Type B pancreatic cell (in vitro differentiated cells): ENCODE measurements at places on chromosomes 12 and 14. TPM values are rescaled to one million over a fixed set of nuclear protein-coding genes. Genes with fewer than 3 reads are reported as not detected.

DNA sequence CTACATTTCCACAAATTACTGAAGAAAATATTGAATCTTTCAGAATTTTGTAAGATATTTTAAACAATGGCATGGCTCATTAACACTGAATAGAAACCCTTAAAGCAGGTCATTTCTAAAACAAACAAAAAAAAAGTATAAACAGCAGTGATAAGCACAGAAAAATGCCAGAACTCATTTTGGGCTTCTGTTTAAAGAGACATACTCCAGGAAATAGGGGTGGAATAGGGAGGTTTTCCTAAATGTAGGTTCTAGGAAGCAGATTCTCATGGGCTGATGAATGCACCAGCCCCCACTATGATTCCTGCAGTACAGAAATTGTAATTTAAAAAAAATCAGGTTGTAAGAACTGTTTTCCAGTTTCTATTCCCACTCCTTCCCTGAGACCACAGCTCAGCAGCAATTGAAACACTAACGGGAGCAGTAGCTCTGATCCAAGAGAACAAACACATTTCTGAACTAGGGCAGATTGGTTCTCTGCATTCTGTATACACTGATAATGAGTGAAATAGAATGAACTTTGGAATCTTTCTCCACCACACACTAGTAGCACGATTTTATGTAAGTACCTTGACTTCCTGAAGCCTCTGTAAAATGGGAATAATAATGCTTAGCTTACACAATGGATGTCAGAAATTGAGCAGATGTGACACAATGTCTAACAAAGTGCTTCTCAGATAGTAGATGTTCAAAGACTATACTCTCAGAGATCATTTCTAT lies 115.6 kb upstream of the TMTC1 start:
- no peak for DNase-seq
- H3K36me3 ChIP-seq = no peaks in the 10 kb centered on the region
- H3K27me3 ChIP-seq = no peaks in the 10 kb centered on the region
- no peak overlapping the region for H3K4me3 ChIP-seq

- no peak overlapping the region for H3K27ac ChIP-seq
- H3K4me1 ChIP-seq = no peaks in the 10 kb centered on the region
- no peak for DNase-seq
- H3K4me3 ChIP-seq = no peak overlapping the region
- H3K36me3 ChIP-seq = no peaks in the 10 kb centered on the region
Observed at GRCh38 chr12:125538401-125539199, 473.4 kb downstream of the AACS start.

GRCh38 chr14:73463411-73463810 lies 5.1 kb upstream of the NUMB start:
- H3K27me3 ChIP-seq = no peaks in the 10 kb centered on the region
- no peak for DNase-seq
- H3K4me3 ChIP-seq = no peak overlapping the region
- H3K36me3 ChIP-seq = no peaks in the 10 kb centered on the region

DNA sequence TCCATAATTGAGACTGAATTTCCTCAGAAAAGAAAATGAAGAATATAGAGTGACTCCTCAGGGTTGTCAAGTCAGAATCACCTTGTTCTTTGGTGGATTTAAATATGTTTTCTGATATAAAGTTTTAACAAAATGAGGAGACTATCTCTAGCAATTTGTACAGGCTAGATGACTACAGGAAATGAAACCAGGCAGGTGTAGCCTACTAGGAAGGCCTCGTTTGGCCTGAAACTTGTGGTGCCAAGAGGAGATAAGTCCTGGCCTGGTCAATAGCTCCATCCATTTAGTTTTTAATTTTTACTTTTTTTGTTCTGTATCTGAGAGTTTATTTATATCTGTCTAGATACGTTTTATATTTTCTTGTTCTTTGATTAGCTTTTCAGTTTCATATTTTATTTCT lies 41.5 kb downstream of the SNAPC1 start:
- H3K27ac ChIP-seq = no peak overlapping the region
- H3K27me3 ChIP-seq = peaks cover 9% of the 10 kb centered on the region
- no peaks in the 10 kb centered on the region for H3K36me3 ChIP-seq

The LTBR gene
- total RNA-seq = 18.5 and 98.5 TPM in 2 replicates

DNA sequence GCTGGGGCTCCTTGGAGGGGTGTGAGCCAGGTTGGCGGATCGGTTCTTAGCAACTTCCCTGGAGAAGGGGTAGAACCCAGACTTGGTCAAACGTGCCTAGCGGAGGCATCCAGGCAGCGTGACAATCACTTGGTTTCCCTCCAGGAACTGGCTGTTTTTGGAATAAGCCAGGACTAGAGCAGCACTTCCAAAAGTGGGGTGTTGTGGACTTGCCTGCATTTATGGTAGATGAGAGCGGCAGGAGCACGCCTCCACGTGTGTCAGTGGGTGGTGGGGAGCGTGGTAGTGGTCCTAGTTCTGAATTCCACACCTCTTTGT lies 2.8 kb downstream of the PRMT8 start:
- H3K36me3 ChIP-seq = no peaks in the 10 kb centered on the region
- peak overlapping the region; percentile 79 for H3K4me3 ChIP-seq
- H3K27ac ChIP-seq = no peak overlapping the region
- peaks cover 93% of the 10 kb centered on the region for H3K27me3 ChIP-seq

DNA sequence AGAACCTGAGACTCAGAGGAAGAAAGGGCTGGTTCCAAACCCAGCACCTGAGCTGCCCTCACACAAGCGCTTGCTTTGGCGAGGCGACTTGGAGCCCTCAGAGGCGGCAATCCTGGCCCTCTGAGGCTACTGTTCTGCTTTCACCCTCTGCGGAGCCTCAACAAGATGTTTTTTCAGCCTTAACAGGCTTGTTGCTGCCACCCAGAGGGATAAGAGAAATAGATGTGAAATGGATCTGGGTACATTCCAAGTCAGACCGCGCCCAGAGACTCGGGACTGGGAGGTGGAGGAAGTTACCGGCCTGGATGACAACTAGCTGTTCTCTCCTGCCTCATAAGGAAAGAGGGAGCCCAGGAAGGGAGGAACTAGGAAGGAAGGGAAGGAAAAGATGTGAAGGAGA lies 89.6 kb downstream of the TTC7B start:
- H3K27ac ChIP-seq = peak overlapping the region; percentile 94
- peaks cover 11% of the 10 kb centered on the region for H3K4me1 ChIP-seq

DNA sequence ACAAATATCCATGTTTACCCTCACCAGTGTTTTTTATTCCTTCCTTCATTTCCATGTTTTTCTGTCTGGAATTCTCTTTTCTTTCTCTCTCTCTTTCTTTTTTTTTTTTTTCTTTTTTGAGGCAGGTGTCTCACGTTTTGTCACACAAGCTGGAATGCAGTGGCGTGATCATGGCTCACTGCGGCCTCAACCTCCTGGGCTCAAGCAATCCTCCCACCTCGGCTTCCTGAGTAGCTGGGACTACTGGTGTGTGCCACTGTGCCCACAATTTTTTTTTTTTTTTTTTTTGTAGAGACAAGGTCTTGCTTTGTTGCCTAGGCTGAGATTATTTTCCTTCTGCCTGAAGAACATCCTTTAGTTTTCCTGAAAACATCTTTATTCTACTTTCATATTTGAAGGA lies 15.0 kb upstream of the AMIGO2 start:
- H3K4me3 ChIP-seq = no peak overlapping the region
- no peak overlapping the region for H3K27ac ChIP-seq
- no peak for DNase-seq

The FLRT2 gene
- total RNA-seq = 30.3 and 127 TPM in 2 replicates

GRCh38 chr12:116996621-116997020 lies 85.9 kb downstream of the FBXW8 start:
- peaks cover 23% of the 10 kb centered on the region for H3K36me3 ChIP-seq
- no peak overlapping the region for H3K4me3 ChIP-seq
- H3K27ac ChIP-seq = no peak overlapping the region

DNA sequence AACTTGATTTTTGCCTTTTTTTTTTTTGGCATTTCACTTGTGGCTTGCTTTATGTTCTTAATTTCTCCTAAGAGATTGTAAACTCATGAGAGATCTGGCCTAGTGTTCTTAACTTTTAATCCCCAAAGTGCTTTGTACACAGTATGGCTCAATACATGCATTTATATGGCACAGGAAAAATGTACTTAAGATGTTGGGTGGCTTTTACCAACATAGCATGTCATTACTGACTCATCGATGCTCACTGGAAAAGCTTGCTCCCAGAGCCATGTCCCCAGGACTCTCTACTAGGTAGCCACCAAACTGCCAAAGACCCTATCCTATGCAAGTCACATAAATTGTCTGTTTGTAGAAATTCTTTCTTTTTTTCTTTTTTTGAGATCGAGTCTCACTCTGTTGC lies 13.1 kb upstream of the SMCO3 start:
- H3K27ac ChIP-seq = no peak overlapping the region
- no peaks in the 10 kb centered on the region for H3K4me1 ChIP-seq
- H3K36me3 ChIP-seq = no peaks in the 10 kb centered on the region
- no peak for DNase-seq
- H3K4me3 ChIP-seq = no peak overlapping the region
- H3K27me3 ChIP-seq = no peaks in the 10 kb centered on the region

GRCh38 chr12:105946493-105946901 lies 192.3 kb downstream of the NUAK1 start:
- no peaks in the 10 kb centered on the region for H3K4me1 ChIP-seq
- H3K4me3 ChIP-seq = no peak overlapping the region
- no peak overlapping the region for H3K27ac ChIP-seq
- no peaks in the 10 kb centered on the region for H3K36me3 ChIP-seq
- peaks cover 3% of the 10 kb centered on the region for H3K27me3 ChIP-seq
- no peak for DNase-seq

The RTN1 gene
- total RNA-seq = 4.9 and 11.1 TPM in 2 replicates

The BEGAIN gene
- total RNA-seq = 1.9 and 3.0 TPM in 2 replicates

The EPS8 gene
- 23.7 and 31.7 TPM in 2 replicates for total RNA-seq

DNA sequence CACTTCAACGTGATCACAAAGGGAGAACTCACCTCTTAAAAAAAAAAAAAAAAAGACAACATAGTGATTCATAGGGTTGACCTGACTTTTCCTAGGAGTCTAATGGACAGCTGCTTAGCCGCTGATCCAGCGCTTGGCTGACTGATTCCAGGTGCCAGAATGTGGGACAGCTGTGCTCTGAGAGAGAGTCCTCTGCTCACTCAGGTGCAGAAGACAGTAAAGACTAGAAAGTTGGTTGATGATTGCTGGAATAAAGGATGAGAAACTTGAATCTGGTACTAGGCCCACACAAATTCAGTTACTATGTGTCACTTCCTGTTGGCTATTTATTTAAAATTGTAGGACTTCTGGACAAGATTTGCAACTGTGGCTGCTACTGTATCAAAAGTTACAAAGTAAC lies 229.4 kb downstream of the CHST11 start:
- H3K4me3 ChIP-seq = no peak overlapping the region
- no peak overlapping the region for H3K27ac ChIP-seq
- H3K4me1 ChIP-seq = peaks cover 6% of the 10 kb centered on the region
- no peaks in the 10 kb centered on the region for H3K36me3 ChIP-seq

DNA sequence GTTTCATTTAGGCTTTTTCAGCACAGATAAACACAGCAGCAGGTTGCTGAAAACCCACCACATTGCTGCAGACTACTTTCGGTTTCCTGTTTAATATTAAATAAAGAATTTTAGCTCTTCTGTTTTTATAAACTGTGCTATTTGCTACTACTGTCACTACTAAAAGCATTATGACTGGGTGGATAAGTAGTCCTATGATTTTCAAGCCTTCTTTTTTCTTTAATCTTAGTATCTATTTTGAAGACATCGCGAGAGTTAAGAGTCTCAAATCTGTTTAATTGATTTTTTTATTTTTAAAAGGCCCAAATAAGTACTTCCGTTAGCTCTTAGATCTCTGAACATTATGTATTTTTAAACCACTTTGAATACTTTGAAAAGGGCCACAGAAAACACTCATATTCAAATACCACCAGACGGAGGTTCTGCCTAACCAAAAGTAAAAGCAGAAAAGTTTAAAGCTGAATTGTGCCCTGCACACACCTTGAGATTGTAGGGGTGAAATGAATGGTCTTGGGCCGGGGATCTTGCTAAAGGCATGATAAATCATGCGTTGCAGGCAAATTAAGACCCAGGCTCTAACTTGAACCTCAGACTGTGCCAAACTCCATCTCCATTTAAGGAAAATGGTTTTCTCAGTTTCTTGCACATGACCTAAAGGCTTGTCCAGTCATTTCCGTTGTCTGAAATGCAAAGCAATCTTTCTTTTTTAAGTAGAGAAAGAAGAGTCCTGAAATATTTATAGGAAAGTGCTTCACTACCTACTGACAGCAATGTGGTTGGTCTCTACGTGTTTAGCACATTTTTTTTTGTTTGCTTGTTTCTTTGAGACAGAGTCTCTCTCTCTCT lies 13.6 kb upstream of the FOXN3 start:
- peaks cover 4% of the 10 kb centered on the region for H3K36me3 ChIP-seq
- DNase-seq = no peak
- H3K27me3 ChIP-seq = peaks cover 16% of the 10 kb centered on the region
- H3K27ac ChIP-seq = no peak overlapping the region
- H3K4me3 ChIP-seq = peak overlapping the region; percentile 1

DNA sequence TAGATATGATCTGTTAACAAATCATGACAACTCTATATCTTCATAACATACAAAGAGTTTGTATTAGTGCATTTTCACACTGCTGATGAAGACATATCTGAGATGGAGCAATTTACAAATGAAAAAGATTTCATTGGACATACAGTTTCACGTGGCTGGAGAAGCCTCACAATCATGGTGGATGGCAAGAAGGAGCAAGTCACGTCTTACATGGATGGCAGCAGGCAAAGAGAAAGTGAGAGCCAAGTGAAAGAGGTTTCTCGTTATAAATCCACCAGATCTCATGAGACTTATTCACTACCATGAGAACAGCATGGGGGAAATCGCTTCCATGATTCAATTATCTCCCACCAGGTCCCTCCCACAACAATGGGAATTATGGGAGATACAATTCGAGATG lies 157.6 kb downstream of the DUSP6 start:
- H3K4me1 ChIP-seq = no peaks in the 10 kb centered on the region
- H3K27me3 ChIP-seq = no peaks in the 10 kb centered on the region
- DNase-seq = no peak
- no peak overlapping the region for H3K4me3 ChIP-seq

- no peak for DNase-seq
- H3K4me3 ChIP-seq = no peak overlapping the region
- H3K27me3 ChIP-seq = peaks cover 34% of the 10 kb centered on the region
- no peak overlapping the region for H3K27ac ChIP-seq
- H3K4me1 ChIP-seq = peaks cover 4% of the 10 kb centered on the region
Observed at GRCh38 chr12:131313635-131314034, 359.9 kb downstream of the ADGRD1 start.

- DNase-seq = no peak
- H3K4me1 ChIP-seq = peaks cover 10% of the 10 kb centered on the region
- H3K27me3 ChIP-seq = peaks cover 3% of the 10 kb centered on the region
- no peaks in the 10 kb centered on the region for H3K36me3 ChIP-seq
- no peak overlapping the region for H3K4me3 ChIP-seq
Observed at GRCh38 chr12:123050913-123051312, 70.4 kb downstream of the ARL6IP4 start.

DNA sequence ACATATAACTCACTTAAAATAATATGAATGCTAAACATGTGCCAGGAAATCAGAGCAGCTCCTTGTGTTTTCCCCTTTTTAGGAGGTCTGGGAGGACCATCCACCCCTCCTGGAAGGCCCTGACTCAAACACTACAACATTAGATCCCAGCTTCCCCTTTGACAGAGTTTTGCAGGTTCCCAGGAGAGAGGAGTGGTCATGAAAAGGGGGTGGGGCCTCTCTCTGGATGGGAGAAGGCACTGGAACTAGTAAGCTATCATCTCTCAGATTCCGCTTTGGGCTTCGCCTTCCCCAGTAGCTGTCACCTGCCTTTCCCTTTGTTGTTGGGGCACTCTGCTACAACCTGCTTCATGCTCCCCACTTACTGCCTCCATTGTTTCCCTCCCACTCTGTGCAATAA lies 149.2 kb downstream of the ZFP36L1 start:
- peaks cover 33% of the 10 kb centered on the region for H3K36me3 ChIP-seq
- peaks cover 21% of the 10 kb centered on the region for H3K4me1 ChIP-seq
- H3K27me3 ChIP-seq = no peaks in the 10 kb centered on the region
- no peak overlapping the region for H3K4me3 ChIP-seq

The SLC22A17 gene
- 16.8 and 52.5 TPM in 2 replicates for total RNA-seq
